Stimulated activated CD4-positive, alpha-beta T cell treated with anti-CD3 and anti-CD28 coated beads, Interleukin-1b, Interleukin-23, amount 100 ng/mL, for 24 hours (primary cell): ENCODE measurements at places on chromosomes 7 and 10.

GRCh38 chr10:94183666-94184264, 179.0 kb downstream of the NOC3L start:
- no peak for DNase-seq

DNA sequence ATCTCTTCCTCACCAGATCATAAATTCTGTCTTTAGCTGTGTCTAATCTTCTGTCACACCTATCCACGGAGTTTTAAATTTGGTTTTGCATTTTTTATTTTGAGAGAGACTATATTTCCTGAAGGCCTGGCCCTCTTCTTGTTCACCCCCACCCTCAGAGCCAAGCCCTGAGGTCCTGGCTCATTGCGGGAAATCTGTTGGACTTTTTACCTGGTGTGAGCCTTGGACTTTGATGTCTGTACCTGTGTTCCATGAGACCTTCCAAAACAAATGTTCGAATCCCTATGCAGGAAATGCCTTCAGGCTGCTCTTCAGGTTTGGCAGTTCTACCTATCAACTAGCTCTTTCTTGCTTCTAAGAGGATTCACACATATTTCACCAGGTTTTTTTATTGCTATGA, 175.2 kb upstream of the GRB10 start:
- DNase-seq = no peak

DNA sequence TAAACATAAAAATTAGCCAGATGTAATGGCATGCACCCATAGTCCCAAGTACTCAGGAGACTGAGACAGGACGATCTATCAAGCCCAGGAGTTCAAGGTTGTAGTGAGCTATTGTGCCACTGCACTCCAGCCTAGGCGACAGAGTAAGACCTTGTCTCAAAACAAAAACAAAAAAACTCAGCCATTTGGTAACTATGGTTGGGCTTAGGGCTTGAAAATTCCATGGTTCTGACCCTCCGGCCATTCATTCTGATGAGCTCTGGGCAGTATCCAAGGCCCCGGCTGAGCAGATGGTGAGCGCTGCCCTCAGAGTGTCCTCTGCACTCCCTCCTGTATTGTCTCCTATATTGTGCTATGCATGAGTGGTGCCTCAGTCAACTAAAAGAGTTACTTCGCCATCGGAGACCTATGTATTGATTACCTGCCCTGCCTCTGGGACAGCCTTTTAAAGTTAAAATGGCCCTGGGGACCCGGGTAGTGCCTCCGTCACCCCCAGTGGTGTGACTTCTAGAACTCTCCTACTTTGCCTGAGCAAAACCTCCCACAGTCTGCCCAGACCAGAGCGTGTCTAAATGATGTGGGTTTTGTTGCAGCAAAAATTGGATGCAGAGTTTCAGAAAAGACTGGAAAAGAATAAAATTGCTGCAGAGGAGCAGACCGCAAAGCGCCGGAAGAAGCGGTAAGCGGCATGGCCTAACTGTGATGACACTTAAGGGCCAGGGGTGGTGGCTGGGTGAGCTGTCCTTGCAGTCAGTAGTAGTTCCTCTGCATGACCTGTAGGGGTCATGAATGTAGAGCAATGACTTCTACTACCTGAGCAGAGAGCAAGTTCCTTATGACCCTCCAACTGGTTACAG, 8.1 kb downstream of the PRKRIP1 start:
- no peak for DNase-seq

- DNase-seq = no peak
Observed at GRCh38 chr10:18523025-18523424, 128.4 kb downstream of the NSUN6 start.

- no peak for DNase-seq
Observed at GRCh38 chr10:113161066-113161465, 211.0 kb downstream of the TCF7L2 start.

- no peak for DNase-seq
Observed at GRCh38 chr10:91597197-91597881, 35.5 kb downstream of the PPP1R3C start.

DNA sequence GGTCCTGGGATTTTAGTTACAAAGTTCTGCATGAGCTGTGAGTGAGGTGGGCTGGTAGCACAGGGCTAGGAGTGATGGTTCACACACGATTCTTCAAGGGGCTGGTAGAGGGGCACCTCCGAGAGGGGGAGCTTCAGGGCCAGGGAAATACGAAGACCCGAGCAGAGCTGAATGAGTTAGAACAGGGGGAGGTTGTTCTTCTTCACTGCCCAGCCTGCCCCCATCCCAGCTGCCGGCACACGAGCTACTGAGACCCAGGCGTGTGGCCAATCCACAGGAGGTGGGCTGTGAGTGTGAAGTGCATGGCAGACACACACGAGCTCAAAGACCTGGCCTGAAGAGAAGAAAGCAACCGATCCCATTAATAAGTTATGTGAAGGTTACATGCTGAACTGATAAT, 256.2 kb upstream of the ZNF32 start:
- DNase-seq = no peak

DNA sequence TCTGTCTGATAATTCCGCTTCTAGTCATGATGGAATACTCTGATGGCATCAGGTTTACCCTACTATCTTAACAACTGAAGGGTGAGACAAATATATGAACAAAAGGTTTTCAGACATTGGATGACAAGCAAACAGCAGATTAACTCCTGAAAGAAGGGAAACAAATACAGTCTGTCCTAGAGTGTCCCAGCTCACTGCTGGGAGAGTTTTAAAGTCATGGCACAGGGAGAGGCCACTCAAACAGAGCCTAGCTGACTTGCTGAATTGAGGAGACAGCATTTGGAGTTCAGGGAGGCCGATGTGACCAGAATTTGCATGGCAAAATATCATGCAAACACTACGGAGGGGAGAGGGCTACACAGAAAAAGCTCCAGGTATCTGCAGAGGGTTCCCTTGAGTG, 73.1 kb downstream of the MDH2 start:
- no peak for DNase-seq

GRCh38 chr7:4998244-4998643, 39.3 kb upstream of the MMD2 start:
- DNase-seq = no peak

GRCh38 chr10:35074266-35074665, 15.9 kb downstream of the CUL2 start:
- no peak for DNase-seq

DNA sequence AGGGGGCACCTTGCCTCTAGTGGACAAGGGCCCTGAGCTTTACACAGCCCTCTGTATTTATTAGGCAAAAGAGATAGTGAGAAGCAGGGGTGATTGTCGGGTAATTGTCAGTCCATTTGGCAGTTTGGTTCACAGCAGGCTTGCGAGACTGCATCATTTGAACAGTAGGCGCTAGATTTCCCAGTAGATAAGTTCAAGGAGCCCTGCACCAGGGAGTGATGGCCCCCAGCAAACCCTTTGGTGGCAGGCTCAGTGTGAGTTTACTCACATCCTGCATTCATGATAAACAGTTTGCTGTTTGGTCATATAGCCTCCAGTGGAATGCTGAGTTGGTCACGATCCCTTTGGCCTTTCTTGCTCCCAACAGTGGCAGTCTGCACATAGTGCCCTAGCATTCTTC, 59.4 kb downstream of the MARCHF5 start:
- no peak for DNase-seq

DNA sequence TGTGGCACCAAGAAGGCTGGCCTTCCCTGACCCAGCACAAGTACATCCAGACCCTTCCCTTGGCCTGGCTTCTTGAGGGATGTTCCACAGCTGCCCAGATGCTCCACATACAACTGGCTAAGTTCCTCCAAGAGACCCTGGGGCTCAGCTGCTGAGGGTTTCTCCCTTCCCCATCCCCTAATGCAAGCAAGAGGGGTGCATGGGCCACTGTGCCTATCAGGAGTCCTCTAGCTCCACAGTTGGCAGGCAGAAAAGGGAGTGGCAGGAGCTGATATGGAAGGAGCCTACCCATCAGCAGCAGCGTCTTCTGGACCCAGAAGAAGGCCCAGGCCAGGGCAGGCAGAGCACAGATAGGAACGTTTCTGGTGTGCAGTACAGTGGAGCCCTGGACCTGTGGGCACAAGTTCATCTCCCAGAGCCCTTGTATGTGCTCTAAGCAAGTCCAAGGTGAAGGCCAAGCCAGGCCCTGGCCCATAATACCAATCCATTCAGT, 26.2 kb downstream of the VSIR start:
- DNase-seq = no peak

- DNase-seq = no peak
Observed at GRCh38 chr10:126783806-126784557, 113.5 kb upstream of the C10orf90 start.

DNA sequence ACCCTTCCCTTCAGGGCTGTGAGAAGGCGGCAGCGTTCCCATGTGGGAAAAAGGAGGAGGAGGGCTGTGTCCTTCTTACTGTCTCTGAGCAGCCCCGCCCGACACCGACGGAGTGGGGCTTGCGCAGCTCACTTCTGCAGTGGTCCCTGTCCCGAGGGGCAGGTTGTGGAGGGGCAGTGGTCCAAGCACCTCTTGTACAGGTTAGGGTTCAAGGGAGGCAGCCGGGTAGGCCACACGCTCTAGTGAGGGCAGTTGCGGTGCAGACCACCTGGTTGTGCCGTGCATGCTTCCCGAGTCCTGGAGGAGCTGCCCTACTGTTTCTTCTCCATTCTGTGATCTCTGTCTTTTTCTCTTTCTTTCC, 32.8 kb downstream of the AGAP3 start:
- DNase-seq = no peak

- DNase-seq = no peak
Observed at GRCh38 chr7:91541641-91542040, 277.4 kb downstream of the FZD1 start.

- DNase-seq = no peak
Observed at GRCh38 chr10:49585387-49585786, 24.7 kb upstream of the SLC18A3 start.

DNA sequence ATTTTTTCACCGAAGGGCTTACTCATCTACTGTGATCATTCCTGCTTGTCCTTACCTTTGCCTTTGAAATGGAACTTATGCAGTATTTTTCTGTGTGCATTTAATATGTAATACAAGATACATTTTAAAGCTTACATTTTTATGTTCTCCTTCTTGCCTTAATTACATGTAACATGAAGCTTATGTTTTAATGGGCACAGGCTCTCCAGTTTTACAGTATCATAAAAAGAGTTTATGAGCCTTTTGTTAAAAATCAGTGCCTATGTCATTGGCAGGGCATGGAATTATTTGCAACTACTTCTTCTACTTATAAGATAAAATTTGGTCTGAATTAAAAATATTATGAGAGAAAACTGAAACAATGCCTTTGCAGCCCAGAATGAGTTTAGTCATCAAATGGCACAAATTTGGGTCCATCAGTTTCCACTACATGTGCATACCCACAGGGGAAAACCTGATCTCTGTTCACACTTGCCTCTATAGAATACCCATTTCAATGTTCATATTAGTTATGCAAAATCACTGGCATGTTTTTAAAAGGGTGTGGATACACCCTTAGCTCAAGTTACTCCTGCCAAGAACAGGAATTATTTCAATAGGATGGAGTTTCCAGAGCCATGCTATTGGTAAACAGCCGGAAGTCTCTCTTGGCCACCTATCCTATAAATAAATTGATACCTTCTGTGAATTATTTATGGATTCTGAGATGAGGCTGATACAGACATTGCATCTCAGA, 27.9 kb upstream of the WNT16 start:
- DNase-seq = no peak

DNA sequence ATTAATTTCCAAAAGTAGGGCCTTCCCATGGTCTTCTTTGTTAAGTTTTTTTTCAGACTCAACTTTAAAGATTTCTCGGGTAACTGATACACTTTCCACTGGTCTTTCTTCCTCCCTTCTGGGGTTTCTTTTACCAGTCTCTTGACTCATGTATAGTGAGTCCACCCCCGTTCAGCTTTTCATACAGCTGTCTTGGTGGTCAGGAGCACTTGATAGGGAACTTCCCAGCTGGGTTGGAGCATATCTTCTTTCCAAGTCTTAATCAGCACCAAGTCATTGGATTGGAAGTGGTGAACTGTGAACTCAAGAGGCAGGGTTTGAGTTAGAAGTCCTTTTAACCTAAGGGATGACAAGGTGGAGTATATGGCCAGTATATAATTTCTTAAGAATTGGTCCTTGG, 29.2 kb upstream of the ELOVL3 start:
- no peak for DNase-seq

- DNase-seq = no peak
Observed at GRCh38 chr10:3226960-3227744, 54.6 kb upstream of the PITRM1 start.

DNA sequence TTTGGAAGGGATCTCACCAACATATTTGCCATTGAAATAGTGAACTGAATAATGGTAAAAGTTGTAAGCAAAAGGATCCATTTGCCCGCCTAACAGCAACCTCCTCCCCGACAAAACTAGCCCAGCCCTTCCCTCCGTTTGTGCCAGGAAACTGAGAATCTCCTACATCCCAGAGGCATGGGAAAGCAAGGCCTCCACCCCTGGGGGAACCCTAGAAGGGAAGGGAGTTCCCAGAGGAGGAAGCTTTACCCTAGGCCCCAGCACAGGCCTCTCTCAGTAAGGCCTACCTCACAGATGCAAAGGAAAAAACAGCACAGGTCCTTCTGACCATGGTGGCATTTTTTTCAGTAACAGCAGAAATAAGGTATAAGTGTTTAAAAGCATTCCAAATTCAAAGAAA, 229.7 kb downstream of the ELMO1 start:
- DNase-seq = no peak

GRCh38 chr7:139043823-139044812, 8.3 kb upstream of the ZC3HAV1L start:
- DNase-seq = peak; percentile 51

DNA sequence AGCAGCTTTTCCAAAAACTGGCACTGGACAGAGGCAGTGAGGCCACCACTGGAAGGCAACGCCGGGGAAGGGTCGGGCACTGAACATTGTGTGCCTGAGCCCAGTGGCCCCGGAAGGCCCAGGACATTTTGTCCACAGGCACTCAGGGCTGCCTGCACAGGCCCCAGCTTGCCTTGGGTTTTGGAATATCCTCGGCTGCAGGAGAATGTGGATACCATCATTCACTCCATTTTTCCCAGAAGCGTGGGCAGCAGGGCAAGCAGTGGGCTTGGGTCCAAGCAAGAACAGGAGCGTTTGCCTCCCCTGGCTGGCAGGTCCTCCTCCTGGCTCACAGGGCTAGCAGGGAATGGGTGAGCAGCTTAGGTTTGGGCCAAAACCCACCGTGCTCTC, 147.4 kb downstream of the EBF3 start:
- no peak for DNase-seq

DNA sequence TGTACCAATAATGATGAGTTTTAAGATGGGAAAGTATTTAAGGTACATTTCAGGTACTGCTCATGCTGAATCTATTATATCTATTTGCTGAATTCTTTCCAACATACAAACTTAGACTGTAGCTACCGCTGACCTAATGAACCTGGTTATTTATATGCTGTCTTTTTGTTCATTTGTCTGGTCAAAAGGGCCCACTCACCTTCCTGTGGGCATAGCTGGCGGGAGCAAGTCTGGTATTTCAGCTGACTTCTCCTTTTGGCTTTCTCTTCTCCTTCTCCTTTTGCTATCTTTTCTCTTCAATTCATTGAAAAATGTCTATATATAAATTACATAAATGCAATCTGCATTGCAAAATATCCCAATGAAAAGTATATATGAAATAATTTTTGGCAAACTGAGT, 9.5 kb downstream of the PLXDC2 start:
- DNase-seq = no peak

- DNase-seq = no peak
Observed at GRCh38 chr10:102438374-102438773, 6.0 kb upstream of the CUEDC2 start.
